ENCODE measurements at places on chromosomes 2 and 18.

DNA sequence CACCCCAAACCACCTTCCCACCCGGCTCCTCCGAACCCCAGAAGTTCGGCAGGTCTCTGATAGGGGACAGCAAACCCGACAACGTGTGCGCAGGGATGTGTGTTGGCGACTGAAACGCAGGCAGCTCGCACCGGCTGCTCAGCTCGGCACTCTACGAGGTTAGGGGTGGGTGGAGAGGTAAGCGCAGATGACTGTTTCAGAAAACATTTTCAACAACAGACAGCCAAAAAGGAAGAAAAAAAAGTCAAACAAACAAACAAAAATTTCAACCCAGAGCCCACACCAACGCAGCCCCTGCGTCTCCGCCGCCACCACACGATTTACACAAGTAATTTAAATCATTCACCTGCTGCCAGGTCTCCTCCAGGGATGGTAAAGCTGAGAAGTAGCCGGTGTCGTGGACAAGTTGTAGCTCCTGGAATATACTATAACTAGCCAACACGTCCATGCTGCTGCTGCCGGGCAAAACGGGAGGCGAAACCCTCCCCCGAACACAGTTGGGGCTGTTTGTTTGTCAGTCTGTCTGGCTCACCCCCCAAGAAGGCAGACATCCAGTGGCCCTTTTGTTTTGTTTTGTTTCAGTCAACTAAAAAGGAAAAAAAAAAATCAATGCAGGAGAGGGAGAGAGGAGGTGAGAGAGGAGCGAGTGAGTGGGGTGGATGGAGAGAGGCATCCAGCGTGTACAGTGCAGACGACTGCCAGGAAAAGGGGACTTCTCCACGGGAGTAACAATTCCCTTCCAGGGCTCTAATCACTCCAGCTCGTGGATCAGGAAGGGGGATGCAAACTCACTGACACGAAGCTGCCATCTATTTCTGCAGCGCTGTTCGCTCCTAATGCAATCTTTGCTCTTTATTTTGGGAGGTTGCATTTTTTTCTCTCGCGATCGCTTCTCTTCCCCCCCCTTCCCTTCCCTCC lies at the start of gene KLF7:
Gene KLF7 (minus strand): TSS at position 828 of the 918 bp plus-strand sequence. CDS start 380 bp downstream, at position 448.
- DNase-seq = no peak

GRCh38 chr2:190210471-190210870 lies 109.2 kb downstream of the HIBCH start:
- DNase-seq = no peak

DNA sequence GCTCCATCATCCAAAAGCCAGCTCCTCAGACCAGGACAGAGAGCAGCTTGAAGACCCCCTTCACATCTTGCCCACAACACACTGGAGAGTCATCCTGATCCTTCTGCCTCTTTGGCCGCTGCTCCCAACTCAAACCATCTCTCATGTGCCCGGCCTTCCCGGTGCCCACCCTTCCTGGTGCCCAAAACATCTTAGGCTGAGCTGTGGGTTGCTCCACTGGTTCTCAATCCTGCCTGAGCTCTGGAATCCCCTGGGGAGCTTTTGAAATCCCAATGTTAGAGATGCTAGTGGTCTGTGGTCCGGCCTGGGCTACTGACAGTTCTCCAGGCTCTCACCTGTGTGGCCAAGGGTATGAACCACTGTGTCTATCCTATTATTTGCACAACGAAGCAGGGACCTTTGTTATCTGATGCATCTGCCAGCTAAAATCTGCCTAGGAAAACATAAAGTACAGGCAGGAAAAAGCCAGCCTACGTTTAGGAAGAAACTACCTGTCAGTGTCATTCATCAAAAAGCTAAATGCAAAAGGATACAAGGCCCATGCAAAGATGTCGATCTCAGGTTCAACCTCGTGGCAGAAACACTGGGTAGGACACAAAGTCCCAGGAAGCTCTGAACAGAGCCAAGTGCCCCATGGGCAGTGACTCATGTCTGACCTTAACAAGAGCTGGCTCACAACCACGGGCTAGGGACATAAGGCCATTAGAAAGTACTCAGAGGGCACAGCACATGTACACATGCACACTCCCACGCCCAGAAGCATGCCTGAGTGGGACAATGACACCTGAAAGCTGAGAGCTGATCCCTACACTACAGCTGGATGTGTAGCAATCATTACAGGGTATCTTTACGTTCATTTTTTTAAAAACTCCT lies 30.8 kb downstream of the TBC1D8 start:
- DNase-seq = no peak

GRCh38 chr2:188306271-188306670 lies 14.6 kb downstream of the GULP1 start:
- no peak for DNase-seq

- no peak for DNase-seq
Measured at GRCh38 chr2:176085861-176086771, 2.4 kb upstream of the EVX2 start.

DNA sequence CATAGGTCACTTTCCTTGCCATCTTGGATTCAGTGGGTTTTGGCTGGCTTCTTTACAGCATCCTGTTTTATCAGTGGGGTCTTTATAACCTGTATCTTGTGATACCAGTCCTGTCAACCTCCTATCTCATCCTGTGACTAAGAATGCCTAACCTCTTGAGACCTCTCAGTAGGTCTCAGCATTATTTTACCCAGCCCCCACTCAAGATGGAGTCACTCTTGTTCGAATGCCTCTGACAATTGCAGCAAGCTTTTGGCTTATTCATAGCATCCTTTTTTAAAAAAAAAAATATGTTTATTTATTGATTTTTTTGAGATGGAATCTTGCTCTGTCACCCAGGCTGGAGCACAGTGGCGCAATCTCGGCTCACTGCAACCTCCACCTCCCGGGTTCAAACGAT lies 24.7 kb upstream of the IGFBP2 start:
- no peak for DNase-seq

- no peak for DNase-seq
Measured at GRCh38 chr2:235713189-235713588, 219.3 kb downstream of the AGAP1 start.

- no peak for DNase-seq
Measured at GRCh38 chr2:184577743-184578142, 20.6 kb upstream of the ZNF804A start.

Data from activated CD8-positive, alpha-beta memory T cell treated with anti-CD3 and anti-CD28 coated beads for 1 hour (primary cell).